HT-29 (cell line): ENCODE measurements at places on chromosomes 4 and X. TPM values are rescaled to one million over a fixed set of nuclear protein-coding genes. Genes with fewer than 3 reads are reported as not detected.

Gene EDNRA
- total RNA-seq: not detected in 2 replicates

DNA sequence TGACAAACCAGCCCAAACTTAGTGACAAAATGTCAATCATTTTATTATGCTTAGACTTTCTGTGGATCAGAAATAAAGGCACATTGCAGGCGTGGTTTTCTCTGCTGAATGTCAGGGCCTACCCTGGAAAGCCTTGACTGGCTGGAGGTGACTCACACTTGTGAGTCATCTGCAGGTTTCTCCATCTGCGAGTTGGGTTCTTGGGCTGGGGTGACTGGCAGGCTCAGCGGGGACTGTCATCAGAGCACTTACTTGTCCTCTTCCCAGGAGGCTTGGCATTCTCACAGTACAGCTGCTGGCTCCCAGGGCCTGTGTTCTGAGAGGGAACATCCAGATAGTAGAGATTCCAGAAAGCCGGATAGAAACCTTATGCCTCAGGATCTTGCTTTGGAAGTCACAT lies 153.8 kb upstream of the AGA start:
- DNase-seq: peak; percentile 33

- DNase-seq: no peak
Measured at GRCh38 chr4:1988327-1988724, 20.4 kb downstream of the NELFA start.

Gene FAT4
- total RNA-seq: not detected in 2 replicates

DNA sequence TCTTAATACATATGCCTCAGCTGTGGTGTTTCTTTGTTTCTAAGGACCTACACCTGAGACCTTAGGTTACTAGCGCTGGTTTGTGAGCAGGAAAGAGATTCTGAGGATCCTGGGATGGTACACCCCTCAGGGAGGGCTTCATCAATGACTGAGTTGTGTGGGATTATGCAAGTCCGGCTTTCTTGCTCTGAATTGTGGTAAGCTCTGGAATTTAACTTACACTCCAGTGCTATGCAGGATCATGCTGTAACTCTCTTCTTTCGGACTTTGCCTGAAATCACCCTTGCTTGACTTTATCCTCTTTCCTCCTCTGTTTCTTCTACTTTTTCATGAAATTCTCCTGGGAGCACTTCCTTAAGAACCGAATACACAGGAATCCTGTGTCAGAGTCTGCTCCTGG lies 431.5 kb upstream of the BOD1L1 start:
- DNase-seq: no peak
